ENCODE measurements at places on chromosomes 1 and 21.

- DNase-seq, result peak; percentile 64
Measured at GRCh38 chr1:9651565-9652378, at the start of gene PIK3CD. TSS of gene PIK3CD (plus strand) at chr1:9651731. CDS start at chr1:9710456, 58,725 bp downstream.

GRCh38 chr1:205065666-205066065 lies 18.6 kb downstream of the TMEM81 start:
- no peak for DNase-seq

DNA sequence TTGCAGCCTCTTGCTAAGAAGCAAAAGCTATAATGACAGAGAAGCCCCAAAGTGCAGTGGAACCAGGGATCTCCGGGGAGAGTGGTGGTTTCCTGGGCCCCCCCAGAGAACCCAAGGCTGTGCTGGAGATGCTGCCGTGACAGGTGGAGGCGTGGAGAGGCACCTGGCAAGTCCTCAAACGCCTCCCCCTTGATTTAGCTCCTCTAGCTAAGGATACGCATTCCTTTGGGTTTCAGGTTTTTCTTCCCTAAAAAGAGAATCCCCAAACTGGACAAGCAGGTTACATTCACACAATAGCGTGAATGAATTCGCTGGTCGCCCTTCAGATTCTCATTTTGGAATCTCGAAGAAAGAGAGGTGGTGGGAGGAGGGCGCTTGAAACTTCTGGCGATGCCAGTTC lies 853 bp upstream of the ATP1A1 start:
- DNase-seq, result no peak

- no peak for DNase-seq
Measured at GRCh38 chr21:42146821-42147220, 72.1 kb upstream of the ABCG1 start.

DNA sequence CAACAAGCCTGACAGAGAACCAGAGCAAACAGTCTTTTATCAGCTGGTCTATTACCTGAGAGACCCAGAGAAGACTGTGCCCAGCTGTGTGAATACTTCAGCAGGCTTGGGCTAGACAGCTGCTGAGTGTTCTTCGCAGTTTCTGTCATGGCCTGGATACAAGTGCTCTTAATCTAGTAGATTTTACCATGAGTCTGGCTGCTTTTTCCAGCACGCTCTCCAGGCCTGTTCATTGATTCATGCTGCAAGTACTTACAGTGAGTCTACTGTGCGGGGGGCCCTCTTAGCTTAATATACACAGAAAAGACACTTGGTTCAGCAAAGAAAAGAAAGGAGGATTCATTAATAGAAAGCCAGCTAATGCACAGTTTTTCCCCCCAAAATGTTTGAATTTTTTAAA lies 48.5 kb downstream of the RGS7 start:
- DNase-seq, result no peak

DNA sequence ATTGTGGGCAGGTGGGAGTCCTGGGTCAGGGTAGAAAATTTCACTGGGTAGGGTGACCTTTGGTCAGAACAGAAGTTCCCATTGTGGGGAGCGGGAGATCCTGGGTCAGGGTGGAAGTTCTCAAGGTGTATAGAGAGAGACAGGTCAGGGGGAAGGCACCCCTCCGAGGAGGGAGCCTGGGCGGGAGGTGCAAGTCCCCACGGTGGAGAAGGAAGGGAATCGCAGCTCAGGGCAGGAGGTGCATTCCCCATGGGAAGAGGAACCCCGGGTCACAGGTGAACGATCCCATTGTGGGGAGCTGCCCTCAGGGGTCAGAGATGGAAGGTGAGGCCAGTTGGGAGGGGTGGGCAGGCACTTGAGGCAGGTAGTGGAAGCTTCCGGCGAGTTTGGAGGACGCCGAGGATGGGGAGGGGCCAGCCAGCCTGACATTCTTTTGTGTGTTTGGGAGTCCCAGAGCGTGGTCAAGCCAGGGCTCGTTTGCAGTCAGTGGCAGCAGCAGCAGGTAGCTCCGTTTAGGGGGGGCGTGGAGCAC lies 637 bp downstream of the LYPLA2 start:
- DNase-seq, result peak; percentile 40

DNA sequence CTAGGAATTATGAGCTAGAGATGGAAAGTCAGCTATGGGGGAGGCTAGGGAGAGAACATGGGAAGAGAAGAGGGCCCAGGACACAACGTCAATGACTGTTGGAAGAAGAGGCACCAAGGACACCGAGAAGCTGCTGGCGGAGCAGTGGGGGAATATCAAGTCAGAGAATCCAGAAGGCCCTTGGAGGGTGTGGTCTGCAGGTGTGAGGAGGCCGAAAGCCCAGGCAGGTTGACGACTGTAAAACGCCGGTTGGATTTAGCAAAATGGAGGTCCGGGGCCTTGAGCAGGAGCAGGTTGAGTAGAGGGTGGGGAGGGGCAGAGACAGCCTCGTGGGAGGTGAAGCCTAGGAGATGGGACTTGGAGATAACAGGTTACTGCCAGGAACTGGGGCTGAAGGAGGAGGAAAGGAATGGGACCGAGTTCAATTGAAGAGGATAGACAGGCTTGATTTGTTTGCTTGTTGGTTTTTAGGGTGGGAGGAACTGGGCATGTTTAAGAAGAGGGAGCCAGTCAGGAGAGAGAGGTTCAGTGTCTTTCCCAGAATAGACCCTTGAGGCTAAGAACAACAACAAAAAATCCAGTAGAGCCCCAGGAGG lies 35.1 kb downstream of the EDN2 start:
- DNase-seq, result no peak
